ENCODE measurements at places on chromosomes 2 and 18. TPM values are rescaled to one million over a fixed set of nuclear protein-coding genes. Genes with fewer than 3 reads are reported as not detected.

The GCKR gene
- 0.61 TPM for total RNA-seq

The USP14 gene
- 92.4 TPM for total RNA-seq

The LINC00305 gene
- not detected for total RNA-seq

The TUBB8B gene
- not detected for total RNA-seq

The PGAP1 gene
- 175 TPM for total RNA-seq

The TFCP2L1 gene
- total RNA-seq, result 0.07 TPM

The CABYR gene
- 14.0 TPM for total RNA-seq

The ABCG8 gene
- not detected for total RNA-seq

The SNTG2 gene
- total RNA-seq, result 7.7 TPM

The CTAGE1 gene
- not detected for total RNA-seq

The RGPD3 gene
- 0.27 TPM for total RNA-seq

- no peak overlapping the region for H3K4me3 ChIP-seq
- peaks cover 5% of the 10 kb centered on the region for H3K4me1 ChIP-seq
- no peaks in the 10 kb centered on the region for H3K27me3 ChIP-seq
- H3K36me3 ChIP-seq, result no peaks in the 10 kb centered on the region
- peak; percentile 35 for DNase-seq
Measured at GRCh38 chr2:205585449-205586383, 96.6 kb upstream of the NRP2 start.

GRCh38 chr18:79405781-79406575 is 10.2 kb downstream of the NFATC1 start:
- no peak overlapping the region for H3K4me3 ChIP-seq
- H3K4me1 ChIP-seq, result peaks cover 20% of the 10 kb centered on the region
- DNase-seq, result peak; percentile 4
- no peaks in the 10 kb centered on the region for H3K36me3 ChIP-seq

GRCh38 chr2:112056626-112056987 is 1.5 kb downstream of the TMEM87B start:
- no peak for DNase-seq
- no peak overlapping the region for H3K27ac ChIP-seq
- H3K27me3 ChIP-seq, result peaks cover 4% of the 10 kb centered on the region
- H3K4me3 ChIP-seq, result peak overlapping the region; percentile 97

DNA sequence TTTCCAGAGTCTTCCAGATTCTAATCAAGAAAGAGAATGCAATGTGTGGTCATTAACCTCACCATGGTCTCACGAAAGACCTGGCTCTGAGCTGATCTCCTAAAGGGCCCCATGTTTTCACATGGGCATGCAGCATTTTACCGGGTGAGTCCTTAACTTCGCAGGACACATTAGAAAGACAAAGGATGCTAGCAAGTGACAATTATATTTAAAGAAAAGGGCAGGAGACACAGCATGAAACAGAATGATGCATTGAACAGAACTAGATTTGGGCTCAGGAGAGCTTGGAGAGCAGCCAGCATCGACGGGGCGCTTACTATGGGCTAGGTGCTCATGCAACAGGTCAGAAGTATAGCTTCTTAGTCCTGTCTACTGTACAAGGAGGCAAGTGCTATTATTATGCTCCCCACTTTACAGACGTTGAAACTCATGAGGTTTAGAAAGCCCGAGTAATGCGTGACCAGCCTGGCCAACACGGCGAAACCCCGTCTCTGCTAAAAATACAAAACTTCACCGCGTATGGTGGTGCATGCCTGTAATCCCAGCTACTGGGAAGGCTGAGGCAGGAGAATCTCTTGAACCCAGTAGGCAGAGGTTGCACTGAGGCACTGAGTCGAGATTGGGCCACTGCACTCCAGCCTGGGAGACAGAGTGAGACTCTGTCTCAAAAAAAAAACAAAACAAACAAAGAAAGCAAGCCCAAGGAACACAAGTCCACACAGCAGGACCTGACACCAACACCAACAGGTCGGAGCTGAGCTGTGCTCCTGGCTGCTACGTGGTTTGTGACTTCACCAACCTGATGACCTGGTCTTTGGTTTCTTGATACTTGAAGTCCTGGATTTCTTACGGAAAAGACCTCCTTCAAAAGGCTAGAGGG is 16.1 kb downstream of the MBP start:
- DNase-seq, result no peak
- peaks cover 21% of the 10 kb centered on the region for H3K36me3 ChIP-seq
- peaks cover 22% of the 10 kb centered on the region for H3K4me1 ChIP-seq
- H3K27me3 ChIP-seq, result peaks cover 3% of the 10 kb centered on the region
- H3K27ac ChIP-seq, result no peak overlapping the region
- no peak overlapping the region for H3K4me3 ChIP-seq

- H3K36me3 ChIP-seq, result no peaks in the 10 kb centered on the region
- no peak overlapping the region for H3K4me3 ChIP-seq
- no peak for DNase-seq
- peaks cover 3% of the 10 kb centered on the region for H3K27me3 ChIP-seq
- H3K27ac ChIP-seq, result no peak overlapping the region
- peaks cover 6% of the 10 kb centered on the region for H3K4me1 ChIP-seq
Measured at GRCh38 chr2:28539118-28539541, 43.3 kb downstream of the PLB1 start.

GRCh38 chr18:62399276-62399675 is 74.2 kb downstream of the TNFRSF11A start:
- H3K4me3 ChIP-seq, result no peak overlapping the region
- no peaks in the 10 kb centered on the region for H3K4me1 ChIP-seq
- no peak overlapping the region for H3K27ac ChIP-seq
- H3K27me3 ChIP-seq, result no peaks in the 10 kb centered on the region

DNA sequence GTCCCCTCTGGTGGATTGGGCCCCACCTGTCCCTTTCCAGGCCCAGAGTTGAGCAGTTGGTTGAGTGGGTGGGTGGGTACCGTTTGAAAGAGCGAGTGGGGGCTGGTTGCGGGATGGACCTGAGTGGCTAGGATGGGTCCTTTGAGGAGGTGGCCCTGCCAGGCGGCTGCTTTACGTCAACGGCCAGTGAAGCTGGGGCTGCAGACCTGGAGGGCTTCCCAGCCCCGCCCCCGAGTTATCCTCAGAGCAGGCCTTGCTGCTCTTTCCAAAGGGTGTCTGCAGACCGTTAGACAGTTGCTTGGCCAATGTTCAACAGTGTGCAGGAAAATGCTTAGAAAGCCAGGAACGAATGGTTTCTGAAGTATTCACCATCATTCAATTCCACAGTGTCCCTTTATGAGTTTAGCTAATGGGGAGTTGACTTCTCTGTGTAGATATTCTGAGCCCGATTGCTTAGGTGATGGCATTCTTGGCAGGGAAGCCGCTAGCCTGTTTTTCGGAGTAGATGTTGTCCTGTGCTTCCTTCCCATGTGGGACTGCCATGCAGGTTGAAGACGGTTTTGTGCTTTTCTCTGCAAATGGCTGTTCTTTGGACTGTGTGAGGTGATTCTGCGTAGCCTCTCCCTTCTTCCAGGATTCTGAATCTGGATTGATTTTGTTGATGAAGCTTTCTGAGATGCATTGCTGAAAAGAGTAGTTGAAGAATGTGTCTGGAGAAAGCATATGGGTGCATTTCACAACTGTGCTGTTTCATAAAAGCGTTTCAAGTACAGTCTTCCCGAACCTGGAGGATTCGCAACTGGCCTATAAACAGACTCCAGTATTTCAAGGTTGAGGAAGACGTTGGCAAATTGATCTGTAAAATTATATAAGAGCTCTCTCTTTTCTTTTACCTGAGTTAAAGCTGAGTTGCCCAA is 45.8 kb downstream of the LDLRAD4 start:
- peaks cover 2% of the 10 kb centered on the region for H3K27me3 ChIP-seq
- no peak for DNase-seq
- no peaks in the 10 kb centered on the region for H3K36me3 ChIP-seq
- no peaks in the 10 kb centered on the region for H3K4me1 ChIP-seq
- H3K27ac ChIP-seq, result no peak overlapping the region

DNA sequence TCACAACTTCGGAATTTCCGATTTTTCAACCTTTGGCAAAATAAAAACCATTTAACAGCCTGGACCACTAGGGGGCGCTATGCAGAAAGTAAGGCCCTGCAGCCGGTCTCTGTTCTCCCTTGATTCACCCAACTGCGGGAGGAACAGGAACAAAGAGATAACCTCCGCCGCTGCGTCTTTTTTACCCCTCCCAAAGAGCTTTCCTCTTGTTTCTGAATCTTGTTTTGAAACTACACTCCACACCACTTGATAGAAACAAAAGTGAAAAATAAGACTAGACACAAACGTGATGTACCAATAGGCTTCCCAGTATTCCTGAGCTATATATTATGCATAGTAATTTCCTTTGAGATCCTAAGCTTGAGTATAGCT is 231.2 kb downstream of the MYO3B start:
- no peaks in the 10 kb centered on the region for H3K4me1 ChIP-seq
- no peak overlapping the region for H3K27ac ChIP-seq
- H3K36me3 ChIP-seq, result no peaks in the 10 kb centered on the region
- no peak overlapping the region for H3K4me3 ChIP-seq
- H3K27me3 ChIP-seq, result no peaks in the 10 kb centered on the region
- peak; percentile 76 for DNase-seq

DNA sequence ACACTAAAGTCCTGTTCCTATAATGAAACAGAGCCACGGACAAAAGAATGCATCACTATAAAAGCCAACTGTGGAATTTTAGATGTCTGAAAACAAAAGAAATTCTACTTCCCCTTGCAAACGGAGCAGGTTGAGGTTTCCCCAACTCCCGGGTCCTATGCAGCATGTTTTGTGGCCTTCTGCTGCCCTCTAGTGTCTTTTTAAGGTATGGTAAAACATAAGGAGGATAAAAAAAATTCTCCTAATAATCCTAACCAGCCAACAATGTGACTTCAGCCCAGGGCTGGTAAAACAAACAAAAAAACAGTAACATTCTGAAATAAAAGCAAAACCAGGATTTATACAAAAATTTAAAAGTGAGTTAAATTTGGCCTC is 539.5 kb downstream of the NRXN1 start:
- H3K27me3 ChIP-seq, result peaks cover 2% of the 10 kb centered on the region
- peaks cover 10% of the 10 kb centered on the region for H3K4me1 ChIP-seq

DNA sequence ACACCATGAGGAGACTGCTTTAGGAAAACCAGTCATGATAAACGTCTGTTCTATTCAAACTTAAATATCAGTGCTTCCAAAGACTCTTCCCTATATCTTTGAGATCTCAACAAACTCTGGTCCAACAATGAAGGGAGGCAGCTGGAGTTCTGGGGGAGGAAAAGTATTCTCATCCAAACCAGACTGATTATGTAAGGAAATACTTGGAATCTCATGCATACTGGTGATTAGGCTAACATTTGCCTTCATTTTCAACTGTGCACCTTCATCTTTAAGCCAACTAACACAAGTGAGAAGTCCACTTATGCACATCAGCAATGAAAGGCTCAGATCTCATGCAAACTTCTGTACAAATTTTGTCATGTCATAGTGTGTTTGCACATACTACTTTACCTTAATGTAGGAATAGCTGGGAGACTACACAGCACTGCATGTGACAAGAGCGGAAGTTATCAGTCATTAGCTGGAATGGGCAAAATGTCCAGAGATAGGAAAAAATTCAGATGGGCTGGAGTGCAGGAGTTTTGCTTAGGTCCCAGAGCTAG is 67.5 kb upstream of the STK17B start:
- no peak overlapping the region for H3K27ac ChIP-seq
- DNase-seq, result no peak
- peaks cover 7% of the 10 kb centered on the region for H3K27me3 ChIP-seq
- H3K4me3 ChIP-seq, result no peak overlapping the region
- H3K4me1 ChIP-seq, result no peaks in the 10 kb centered on the region

- no peaks in the 10 kb centered on the region for H3K4me1 ChIP-seq
- H3K4me3 ChIP-seq, result no peak overlapping the region
- peaks cover 2% of the 10 kb centered on the region for H3K27me3 ChIP-seq
- H3K36me3 ChIP-seq, result peaks cover 7% of the 10 kb centered on the region
Measured at GRCh38 chr2:134438371-134438770, 184.5 kb downstream of the MGAT5 start.

DNA sequence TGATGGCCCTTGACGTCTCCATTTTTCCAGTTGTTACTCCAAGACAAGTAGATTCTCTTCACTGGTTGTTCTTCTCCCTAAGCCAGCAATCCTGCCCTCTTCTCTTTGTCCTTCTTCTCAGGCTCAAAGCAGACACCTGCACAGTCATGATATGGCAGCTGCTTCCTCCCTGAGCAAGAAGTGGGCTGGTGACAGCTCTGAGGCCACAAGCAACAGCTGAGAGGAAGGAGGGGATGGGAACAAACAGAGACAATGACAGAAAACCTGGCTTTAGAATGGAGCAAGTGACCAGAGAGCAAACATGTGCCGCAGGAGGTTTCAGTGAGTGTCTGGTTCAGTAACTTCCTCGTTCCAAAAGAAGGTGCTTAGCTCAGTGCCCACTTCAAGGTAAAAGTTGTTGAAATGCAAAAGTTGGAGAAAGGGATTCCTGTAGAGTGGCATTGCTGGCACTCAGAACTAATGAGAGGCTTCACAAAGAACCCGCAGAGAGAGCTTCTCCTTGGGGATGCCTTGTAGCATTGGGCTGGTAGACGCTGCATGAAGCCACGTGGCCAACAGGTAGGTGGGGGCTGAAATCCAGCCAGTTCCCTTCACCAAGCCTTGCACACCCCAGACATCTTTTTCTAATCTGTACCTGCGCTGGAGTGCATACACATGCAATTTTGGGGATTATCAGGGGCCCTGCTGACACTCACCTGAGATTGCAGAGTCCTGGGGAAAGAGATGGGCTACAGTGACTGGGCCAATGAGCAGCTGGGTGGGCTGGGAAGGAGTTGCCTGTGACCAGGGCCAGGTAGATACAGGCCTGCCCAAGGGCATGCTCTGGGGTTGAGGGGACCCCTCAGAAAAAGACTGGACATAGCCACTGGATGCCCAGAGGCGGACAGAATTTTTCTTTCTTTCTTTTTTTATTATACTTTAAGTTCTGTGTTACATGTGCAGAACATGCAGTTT is 153.3 kb upstream of the RAB12 start:
- H3K4me1 ChIP-seq, result no peaks in the 10 kb centered on the region
- DNase-seq, result no peak
- no peak overlapping the region for H3K27ac ChIP-seq
- no peak overlapping the region for H3K4me3 ChIP-seq
- no peaks in the 10 kb centered on the region for H3K36me3 ChIP-seq

DNA sequence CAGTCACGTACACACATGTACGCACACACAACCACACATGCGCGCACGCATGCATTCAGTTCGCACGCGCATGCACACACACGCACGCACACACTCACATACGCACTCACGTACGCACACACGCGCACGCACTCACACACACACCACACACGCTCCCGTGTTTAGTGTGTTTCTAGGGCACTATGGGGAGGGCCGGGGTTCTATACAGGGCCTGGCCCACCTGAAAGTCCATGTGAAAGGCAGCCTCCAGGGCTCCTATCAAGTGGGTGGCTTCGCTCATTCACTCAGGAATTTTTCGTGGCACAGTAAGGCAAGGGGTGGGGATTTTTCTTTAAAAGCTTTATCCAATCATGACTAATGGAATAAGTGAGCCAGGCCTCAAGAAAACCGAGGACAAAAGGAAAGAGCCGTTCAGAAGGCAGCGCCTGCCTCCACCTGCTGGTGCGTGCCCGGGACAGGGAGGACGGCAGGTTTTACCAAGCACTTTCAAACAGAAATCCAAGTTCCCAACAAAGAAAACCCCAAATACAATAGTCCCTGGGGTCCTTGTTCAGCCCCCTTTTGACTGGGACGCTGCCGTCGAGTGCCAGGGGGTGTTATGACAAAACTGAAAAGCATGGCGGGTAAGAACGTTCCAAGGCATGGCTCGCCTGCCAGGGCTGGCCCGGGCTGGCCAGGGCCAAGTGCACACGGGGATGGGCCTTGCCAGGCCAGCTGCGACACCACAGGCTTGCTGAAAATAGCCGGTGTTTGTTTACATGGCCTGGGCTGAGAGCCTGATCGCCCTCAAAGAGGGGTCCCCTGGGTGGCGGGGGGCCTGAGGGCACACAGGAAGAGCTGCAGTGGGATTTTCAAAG is 110.0 kb downstream of the HDAC4 start:
- peaks cover 7% of the 10 kb centered on the region for H3K27me3 ChIP-seq
- peak overlapping the region; percentile 18 for H3K4me3 ChIP-seq
- peaks cover 69% of the 10 kb centered on the region for H3K4me1 ChIP-seq
- peak overlapping the region; percentile 83 for H3K27ac ChIP-seq

Measured in glutamatergic neuron (in vitro differentiated cells).